ENCODE measurements at places on chromosomes 13 and 19.

GRCh38 chr19:8097198-8097597 is 44.6 kb downstream of the CCL25 start:
- DNase-seq: no peak

DNA sequence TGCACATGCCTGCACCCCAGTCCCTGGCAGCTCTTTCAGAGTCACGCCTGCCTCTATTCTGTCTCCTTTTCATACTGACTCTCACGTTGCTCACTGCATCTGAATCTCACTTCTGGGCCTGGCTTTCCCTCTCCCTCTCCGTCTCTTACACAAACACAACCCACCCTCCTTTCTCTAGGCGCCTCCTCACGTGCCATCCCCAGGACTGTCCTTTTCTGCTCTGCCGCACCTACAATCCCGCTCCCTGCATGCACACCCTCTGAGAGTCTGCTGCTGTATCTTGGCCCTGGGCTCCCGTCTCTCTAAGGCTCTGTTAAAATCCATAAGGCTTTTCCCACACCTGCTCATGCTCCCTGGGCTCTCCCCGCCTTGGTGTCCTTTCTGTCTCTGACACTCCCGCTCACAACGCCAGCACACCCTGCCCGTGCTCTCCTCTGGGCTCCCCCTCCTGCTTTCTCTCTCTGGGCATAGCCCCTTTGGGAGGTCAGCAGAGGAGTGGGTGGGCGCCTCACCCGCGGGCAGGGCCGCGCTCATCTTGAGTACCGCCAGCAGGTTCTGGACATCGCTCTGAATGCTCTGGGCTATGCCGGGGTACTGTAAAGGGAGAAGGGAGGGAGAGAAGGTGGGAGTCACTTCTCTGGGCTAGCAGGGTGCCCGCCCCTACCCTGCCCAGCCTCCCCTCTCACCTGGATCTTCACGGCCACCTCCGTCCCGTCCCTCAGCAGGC is 12.7 kb upstream of the NUMBL start:
- DNase-seq: no peak

- no peak for DNase-seq
Measured at GRCh38 chr19:660793-661426, 2.1 kb downstream of the RNF126 start.

DNA sequence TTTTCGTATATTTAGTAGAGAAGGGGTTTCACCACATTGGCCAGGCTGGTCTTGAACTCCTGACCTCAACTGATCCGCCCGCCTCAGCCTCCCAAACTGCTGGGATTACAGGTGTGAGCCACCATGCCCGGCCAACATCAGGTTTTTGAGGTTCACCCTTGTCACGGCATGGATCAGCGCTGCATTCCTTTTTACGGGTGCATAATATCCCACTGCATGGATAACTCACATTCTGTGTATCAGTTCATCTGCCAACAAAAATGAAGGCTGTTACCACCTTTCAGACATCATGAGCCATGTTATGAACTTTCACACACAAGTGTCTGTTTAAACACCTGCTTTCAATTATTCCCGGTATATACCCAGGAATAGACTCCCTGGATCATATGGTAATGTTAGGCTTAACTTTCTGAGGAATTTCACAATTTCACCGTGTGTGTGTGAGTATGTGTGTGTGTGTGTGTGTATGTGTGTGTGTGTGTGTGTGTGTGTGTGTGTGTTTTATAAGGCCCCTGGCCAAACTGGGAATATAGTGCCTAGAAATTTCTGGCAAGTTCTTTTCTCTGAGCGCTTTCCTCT is 52.2 kb downstream of the AP1M1 start:
- no peak for DNase-seq

- DNase-seq: no peak
Measured at GRCh38 chr19:30662211-30662861, 290.2 kb downstream of the ZNF536 start.

- no peak for DNase-seq
Measured at GRCh38 chr19:54790711-54791110, 12.7 kb upstream of the KIR2DL4 start.

DNA sequence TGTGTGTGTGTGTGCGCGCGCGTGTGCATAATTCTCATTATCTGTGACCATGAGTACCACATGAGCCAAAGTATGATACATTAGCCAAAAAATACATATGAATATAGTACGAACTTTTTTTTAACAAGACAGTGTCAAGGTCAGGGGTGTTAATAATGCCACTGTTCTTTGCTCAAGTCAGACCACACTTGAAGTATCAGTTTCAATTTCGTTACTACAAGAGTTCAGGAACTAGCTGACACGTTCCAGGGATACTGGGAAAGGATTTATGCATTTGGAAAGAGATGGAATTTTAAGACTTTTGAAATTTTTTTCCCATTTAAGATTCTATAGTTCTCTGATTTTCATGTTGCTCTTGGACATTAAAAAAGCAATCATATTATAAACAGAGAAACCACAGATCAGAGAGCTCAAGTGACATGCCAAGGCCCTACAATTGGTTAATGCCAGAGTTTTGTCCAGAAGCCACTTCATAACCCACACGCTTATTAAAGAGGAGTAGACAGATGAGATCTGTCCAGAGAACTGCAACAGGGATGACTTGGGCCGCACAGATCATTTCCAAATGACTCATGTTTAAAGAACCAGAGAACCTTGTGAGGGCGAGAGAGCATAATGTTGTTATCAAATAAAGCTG is 718.8 kb upstream of the SGCG start:
- DNase-seq: no peak

DNA sequence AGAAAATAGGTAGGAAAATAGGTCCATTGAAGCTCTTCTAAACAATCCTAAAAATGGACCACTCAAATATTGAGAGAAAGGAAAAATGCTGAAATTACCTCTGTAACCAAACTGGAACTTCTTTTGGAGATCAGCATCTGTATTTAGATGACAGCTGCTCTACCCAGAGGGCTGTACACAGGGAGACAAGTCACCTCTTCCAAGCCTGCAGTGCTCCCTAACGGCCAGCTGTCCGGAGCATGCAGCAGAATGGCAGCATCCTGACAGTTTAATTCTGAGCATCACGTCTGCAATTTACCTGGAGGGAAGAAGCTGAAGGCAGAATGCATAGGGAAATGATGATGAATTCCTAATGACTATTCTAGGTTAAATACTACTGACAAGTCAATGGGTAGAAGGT is 62.8 kb upstream of the DIAPH3 start:
- no peak for DNase-seq

- no peak for DNase-seq
Measured at GRCh38 chr13:100798739-100799361, 124.3 kb upstream of the TMTC4 start.

GRCh38 chr19:50796634-50797428 is 6.6 kb downstream of the ACP4 start:
- DNase-seq: no peak

- no peak for DNase-seq
Measured at GRCh38 chr13:51683597-51683996, 99.3 kb downstream of the WDFY2 start.

Data from T-helper 1 cell (primary cell).